ENCODE measurements at places on chromosomes 16 and 17.

DNA sequence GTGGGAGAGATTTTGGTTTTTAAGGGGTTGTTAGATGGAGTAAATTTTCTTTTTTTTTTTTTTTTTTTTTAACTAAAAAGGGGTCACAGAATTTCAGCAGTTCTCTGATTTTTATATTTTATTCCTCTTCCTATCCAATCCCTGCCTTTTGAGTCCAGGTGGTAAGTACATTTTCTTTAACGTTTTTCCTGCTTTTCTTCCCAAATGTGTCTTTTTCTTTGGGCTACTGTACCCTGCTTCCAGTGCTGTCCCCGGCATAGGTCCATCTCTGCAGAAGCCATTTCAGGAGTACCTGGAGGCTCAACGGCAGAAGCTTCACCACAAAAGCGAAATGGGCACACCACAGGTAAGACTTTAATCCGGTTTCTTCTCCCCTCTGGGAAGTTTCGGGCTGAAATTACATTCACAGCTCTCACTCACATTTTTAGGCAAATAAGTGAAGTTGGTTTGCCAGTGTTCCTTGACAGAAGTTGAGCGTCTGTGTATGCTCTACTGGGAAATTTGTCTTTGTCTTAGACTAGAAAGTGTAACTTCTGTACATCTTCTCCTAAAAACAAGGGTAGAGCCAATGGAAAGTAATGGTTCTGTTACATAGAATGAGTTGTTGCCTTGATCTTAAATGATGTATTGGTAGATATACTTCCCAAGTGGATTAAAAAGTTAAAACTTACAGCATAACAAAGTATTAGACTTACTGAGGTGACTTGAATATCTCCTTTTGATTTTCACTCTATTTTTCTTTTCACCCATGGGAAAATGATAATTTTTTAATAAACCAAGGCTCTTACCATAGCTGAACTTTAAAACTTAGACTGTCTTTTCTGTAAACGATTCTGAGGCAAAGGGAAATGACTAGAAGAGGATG lies 54.5 kb downstream of the TUBD1 start:
- DNase-seq, result no peak

GRCh38 chr17:48908047-48908843 lies at the start of gene UBE2Z:
TSS of gene UBE2Z (plus strand) at chr17:48908407. CDS start at chr17:48908504, 97 bp downstream.
- DNase-seq, result peak; percentile 91

DNA sequence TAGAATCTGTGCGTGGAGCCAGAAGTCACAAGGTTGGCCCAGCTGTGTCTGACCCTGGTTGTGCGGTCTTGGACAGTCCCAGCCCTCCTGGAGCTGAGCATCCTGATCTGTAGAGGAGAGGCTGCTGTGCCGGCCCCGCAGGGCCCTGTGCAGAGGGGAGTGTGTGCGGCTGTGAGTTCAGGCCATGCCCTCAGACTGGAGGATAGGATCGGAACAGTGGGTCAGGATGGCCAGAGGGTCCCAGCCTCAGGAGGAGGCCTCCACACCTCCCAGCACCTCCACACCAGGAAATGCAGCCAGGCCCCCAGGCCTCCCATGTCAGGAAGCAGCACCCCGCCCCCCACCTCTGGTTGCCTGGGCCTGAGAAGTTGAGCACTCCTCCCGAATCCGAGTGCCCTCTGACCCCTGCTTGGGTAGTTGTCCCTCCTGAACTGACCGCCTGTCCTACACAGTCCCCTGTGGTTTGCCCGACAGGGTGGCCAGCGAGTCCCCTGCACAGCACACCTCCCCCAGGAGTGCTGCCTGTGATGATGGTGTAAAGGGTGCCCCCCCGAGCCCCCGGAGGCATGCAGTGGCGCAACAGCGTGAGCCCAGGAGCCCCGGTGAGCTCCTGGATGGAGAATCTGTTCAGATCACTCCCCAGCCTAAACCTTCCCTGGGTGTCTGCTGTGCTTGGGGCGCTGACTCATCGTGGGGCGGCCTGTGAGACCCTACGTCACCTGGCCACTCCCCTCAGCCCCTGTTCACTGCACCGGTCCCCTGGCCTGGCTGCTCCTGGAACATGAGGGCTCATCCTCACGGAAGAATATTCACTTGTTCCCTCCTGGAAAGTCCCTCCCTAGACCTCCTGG lies 285.2 kb downstream of the SEC14L1 start:
- DNase-seq, result no peak

GRCh38 chr16:7964167-7964566 lies 626.1 kb downstream of the TMEM114 start:
- no peak for DNase-seq

DNA sequence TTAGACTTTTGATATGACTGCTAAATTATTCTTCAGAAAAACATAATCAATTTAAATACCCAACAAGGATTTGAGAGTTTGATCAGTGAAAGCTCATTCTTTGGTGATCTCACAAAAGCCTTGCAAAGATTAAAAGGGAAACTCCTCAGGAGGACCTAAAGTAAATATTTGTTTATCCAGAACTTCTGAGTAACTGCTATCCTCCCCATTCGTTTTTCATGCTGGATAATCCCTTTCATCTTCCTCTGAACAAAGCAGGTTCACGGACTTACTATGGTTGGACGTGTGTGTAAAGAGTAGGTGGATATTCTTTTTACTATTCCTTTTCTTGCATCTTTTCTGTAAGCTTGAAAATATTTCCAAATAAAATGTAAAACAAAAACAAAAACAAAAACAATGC lies 124.7 kb downstream of the CPPED1 start:
- DNase-seq, result no peak

GRCh38 chr17:48378238-48378637 lies 51.8 kb downstream of the SKAP1 start:
- no peak for DNase-seq

DNA sequence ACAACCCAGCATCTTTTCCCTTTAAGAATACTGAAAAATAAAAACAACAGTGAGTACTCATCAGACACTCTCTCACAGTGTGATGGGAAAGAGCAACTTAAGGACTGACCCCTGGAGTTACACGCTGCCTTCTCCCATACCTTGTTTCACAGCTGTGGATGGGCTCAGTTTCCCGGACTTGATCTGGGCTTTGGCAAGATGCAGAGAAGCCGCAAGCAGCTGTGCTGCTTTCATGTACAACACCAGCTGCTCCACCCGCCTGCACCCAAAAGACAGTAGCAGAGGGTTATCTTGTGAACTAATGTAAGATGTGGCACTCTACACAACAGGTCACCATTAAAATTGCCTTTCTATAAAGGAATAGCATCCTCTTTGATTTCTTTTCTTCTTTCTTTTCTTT lies 32.7 kb upstream of the ALDH3A1 start:
- DNase-seq, result no peak

- no peak for DNase-seq
Observed at GRCh38 chr17:57861790-57862693, 12.2 kb upstream of the MRPS23 start.

DNA sequence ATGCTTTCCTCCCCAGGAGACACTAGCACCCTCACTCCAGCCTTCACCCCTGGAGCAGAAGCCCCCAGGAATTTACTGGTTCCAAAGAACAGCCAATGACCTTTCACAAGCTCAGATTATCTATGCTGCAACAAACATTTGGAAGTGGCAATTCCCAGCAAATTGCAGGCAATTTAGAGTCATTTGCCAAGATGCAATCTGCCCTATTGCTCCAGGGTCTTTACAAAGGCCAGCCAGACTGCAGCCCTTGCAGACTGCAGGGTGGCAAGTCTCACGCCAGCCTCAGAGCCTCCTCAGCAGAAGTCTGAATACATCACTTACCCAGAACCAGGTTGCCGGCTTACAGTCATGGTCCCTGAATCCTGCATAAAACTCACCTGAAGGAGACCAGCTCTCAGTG lies 21.8 kb downstream of the AXIN1 start:
- no peak for DNase-seq

DNA sequence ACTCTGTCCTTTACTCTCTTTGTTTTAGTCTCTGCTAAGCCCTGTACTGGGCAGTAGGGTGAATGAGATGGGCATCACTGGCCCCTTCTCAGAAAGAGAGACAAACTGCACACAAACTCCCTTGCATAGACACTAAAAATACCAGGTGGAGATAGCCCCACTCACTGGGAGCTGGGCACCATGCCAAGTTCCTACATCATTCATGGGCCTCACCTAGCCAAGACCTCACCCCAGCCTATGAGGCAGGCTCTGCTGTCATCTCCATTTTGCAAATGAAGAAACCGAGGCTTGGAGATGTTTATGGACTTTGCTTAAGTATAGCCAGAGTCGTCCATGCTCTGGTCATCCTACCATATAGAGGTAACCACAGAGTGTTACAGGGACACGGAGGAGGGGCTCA lies 499.8 kb upstream of the CDH11 start:
- DNase-seq, result no peak

- DNase-seq, result no peak
Observed at GRCh38 chr17:11499881-11500280, 98.4 kb upstream of the DNAH9 start.

GRCh38 chr17:39614545-39615157 lies 6.9 kb upstream of the NEUROD2 start:
- no peak for DNase-seq

DNA sequence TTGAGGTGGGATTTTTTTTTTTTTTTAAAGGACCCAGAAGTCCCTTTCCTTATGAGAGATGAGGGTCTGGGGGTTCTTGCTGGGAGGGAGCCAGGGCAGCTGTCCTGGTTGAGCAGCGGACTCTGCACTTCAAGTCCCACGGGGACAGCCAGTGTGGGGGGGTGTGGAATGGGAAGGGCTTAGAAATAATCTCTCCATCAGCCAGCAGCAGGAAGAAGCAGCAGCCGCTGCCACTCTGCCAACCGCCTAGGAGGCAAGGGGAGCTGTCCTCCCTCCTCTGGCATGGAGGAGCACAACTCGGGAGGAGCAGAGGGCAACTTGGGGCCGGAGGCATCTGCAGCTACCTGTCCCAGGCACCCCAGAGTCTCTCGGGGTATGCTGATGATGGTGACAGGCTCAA lies at the start of gene KCNG4:
Gene KCNG4 (minus strand): TSS at position 104 of the 400 bp plus-strand sequence. CDS start 2,527 bp downstream, outside the sequence.
- no peak for DNase-seq

All from GM12864 (cell line).